ENCODE measurements at places on chromosomes 16 and 17.

GRCh38 chr17:59485946-59486345, 79.5 kb upstream of the DHX40 start:
- DNase-seq: no peak

DNA sequence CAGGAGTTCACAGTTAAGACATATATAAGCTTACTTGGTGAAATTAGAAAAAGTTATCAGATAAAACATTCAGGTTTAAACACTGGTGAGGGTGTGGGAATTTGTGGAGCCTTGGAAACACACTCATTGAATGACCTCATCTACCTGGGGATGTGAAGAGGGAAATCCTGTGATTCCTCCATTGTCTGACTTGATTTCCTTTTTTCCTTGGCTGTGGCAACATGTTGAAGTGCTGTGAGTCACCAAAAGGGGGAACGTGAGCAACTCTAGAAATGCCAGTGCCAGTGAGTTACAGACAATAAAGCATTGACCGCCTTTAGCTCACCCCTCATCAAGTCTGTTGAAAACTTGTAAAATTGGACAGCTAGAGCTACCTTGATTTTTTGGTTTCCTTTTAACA, 1.8 kb downstream of the HMOX2 start:
- no peak for DNase-seq

DNA sequence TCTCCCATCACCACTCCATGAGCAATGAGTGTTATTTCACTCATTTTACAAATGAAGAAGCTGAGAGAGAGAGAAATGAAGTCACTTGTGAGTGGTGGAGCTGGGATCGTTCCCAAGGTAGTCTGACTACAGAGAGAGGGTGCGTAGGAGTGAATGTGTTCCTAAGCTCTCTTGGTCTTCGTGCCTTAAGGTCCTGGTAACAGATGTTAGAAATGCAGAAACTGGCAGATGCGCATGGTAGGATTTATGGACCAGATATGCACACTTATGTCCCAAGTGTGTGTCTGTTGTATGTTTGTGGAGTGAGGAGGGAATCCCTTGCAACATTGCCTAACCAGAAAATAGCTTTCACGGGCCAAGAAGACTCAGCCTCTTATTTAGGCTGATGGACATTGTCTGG, 93.2 kb upstream of the ZNF469 start:
- no peak for DNase-seq

DNA sequence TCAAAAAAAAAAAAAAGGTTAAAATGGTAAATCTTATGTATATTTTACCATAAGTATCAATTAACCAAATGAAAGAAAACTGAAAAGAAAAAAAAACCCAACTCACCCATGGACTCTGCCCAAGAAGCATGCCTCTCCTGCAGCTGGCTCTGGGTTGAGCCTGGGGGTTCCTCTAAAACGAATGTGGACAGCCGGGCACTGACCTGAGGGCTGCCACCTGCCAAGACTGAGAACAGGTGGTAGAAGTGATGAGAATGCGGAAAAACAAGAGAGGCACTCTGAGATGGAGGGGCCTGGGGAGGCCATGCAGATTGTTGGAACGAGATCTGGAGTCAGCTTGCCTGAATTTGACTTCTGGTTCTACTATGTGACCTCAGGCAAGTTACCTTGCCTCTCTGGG, 85.5 kb upstream of the MSI2 start:
- no peak for DNase-seq

GRCh38 chr16:50653633-50654519, 27.2 kb downstream of the SNX20 start:
- DNase-seq: no peak

DNA sequence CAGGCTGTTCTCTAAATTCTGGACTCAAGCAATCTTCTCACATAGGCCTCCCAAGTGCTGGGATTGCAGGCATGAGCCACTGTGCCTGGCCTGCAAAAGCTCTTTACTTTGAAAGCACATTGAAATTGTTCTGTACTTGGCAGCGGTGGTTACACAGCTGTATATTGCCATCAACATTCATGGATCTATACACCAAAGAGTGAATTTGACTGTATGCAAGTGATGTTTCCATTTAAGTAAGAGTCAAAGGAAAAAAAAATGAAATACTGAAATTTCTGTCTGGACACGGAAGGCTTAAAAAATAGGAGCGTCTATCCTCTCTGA, 450.6 kb upstream of the PSMD7 start:
- no peak for DNase-seq

- peak; percentile 94 for DNase-seq
Observed at GRCh38 chr17:14302431-14303099, 1.7 kb downstream of the HS3ST3B1 start.

GRCh38 chr17:343211-343610, 9.4 kb downstream of the RPH3AL start:
- DNase-seq: peak; percentile 54

- DNase-seq: no peak
Observed at GRCh38 chr16:9909072-9909825, 273.0 kb downstream of the GRIN2A start.
